ENCODE measurements at places on chromosomes 2 and 18. TPM values are rescaled to one million over a fixed set of nuclear protein-coding genes. Genes with fewer than 3 reads are reported as not detected.

Gene RTP5
- not detected for polyA plus RNA-seq

Gene ROCK1
- 13.0 TPM for polyA plus RNA-seq

Gene CIAO1
- 111 TPM for polyA plus RNA-seq

DNA sequence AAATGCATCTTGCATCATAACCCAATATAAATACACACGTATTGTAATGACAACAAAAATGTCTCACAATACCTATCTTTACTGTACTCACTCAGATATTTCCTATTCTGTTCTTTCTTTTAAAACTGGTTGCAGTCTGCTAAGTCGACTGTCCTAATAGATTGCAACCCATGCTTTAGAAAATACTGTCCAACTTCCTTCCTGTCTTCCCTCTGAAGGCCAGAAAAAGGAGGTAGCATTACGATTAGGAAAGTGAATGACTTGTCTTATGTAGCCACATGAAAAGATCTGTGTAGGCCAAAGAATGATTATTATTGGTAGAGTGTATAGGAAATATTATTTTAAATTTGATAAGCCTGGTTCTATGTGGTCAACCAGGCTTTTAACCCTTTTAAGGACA lies 134.1 kb downstream of the FAM210A start:
- DNase-seq = no peak

GRCh38 chr2:39114771-39115170 lies 6.1 kb downstream of the SOS1 start:
- DNase-seq = no peak

DNA sequence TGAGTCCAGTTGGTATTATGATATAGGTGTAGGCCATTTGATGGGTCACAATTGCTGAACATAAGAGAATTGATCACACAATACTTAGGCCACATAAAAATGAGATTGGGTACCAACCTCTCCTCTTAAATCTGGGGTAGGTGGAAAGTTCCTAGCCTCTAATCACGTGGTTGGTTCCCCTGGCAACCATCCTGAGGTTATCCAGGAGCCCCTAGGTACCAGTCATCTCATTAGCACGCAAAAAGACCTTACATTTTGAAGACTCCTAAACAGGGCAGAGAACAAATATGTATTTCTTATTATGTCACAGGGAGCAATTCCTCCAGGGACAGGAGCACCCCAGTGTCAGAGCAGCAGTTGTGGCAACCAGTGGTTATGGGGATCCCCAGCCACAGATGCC lies 12.7 kb upstream of the SELENOI start:
- DNase-seq = no peak

- DNase-seq = no peak
Measured at GRCh38 chr2:232842689-232843088, 27.4 kb upstream of the SNORC start.

GRCh38 chr2:233307565-233307964 lies at the start of gene SAG:
SAG (plus strand) TSS chr2:233307816; CDS start chr2:233309190, 1,374 bp downstream.
- DNase-seq = no peak

GRCh38 chr2:120873958-120874887 lies 138.6 kb downstream of the GLI2 start:
- DNase-seq = no peak

All from CD4-positive, alpha-beta memory T cell (primary cell).